Activated CD8-positive, alpha-beta memory T cell treated with anti-CD3 and anti-CD28 coated beads for 1 hour (primary cell): ENCODE measurements at places on chromosomes 4 and X.

DNA sequence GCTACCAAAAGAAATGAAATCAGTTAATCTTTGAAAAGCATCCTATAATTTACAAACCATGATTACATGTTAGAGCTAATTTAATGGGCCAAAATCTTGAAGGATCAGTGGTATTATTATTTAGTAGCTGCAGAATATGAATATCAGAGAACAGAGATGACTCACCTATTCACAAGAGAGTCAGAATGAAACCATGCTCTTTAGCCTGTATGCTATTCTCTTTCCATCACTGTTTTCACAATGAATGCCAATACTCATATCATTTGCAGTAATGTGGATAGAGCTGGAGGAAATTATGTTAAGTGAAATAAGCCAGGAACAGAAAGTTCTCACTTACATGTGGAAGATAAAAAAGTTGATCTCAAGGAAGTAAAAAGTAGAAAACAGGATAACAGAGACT lies 414.1 kb downstream of the CENPC start:
- DNase-seq: no peak

DNA sequence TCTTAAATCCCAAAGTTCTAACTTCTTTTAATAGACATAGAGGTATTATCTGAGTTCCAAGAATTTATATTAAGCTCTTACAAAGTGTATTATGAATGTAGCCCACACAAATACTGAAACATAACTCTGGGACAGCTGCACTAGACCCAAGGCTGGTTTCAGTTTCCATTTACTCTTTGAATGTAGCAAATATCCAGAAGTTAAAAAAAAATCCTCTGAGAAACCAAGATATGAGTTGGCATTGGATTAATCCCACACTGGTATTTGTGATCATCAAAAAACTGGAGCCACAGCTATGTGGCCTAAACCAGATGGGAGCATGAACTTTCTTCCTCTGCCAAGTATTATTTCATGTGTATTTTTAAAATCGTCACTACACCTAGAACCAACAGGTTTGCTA lies 23.6 kb upstream of the SMPX start:
- no peak for DNase-seq

GRCh38 chr4:140695483-140695882 lies 60.7 kb downstream of the TBC1D9 start:
- DNase-seq: no peak

DNA sequence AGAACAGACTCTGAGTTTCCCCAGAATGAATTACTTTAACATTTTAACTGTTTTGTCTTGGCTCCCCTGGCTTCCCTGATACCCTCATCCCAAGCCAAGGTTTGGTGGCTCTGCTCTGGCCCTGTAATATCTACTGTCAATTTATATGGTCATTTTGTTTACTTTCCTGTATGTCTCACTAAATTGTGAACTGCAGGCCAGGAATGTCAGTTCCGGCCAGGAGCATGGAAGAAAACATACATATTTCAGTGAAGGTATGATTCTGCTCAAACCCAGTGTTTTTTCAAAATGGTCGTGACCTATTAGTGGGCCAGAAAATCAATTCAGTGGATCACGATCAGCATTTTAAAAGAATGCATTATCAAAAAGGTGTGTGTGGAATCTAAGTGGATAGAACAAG lies 1.2 kb downstream of the RPGR start:
- DNase-seq: no peak

DNA sequence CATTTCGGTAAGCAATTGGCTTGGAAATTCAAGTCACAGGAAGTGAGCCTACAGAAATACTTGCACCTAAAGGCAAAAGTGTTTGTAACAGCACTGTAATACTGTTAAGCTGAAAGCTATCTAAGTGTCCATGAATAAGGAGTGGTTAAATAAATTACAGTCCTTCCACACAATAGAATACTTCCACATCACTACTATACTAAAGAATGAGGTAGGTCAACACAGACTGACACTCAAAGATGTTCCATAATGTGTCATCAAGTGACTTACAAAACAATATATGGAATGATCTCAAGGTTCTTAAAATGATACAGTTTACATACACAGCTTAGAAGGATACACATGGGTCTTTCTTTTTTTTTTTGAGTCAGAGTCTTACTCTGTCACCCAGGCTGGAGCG lies 27.0 kb downstream of the SLC10A6 start:
- DNase-seq: no peak
